ENCODE measurements at places on chromosomes 3 and 15.

GRCh38 chr3:42098171-42098570 is 7.0 kb downstream of the TRAK1 start:
- no peak for DNase-seq

GRCh38 chr15:65730549-65731172 is 61.4 kb downstream of the DENND4A start:
- peak; percentile 8 for DNase-seq

DNA sequence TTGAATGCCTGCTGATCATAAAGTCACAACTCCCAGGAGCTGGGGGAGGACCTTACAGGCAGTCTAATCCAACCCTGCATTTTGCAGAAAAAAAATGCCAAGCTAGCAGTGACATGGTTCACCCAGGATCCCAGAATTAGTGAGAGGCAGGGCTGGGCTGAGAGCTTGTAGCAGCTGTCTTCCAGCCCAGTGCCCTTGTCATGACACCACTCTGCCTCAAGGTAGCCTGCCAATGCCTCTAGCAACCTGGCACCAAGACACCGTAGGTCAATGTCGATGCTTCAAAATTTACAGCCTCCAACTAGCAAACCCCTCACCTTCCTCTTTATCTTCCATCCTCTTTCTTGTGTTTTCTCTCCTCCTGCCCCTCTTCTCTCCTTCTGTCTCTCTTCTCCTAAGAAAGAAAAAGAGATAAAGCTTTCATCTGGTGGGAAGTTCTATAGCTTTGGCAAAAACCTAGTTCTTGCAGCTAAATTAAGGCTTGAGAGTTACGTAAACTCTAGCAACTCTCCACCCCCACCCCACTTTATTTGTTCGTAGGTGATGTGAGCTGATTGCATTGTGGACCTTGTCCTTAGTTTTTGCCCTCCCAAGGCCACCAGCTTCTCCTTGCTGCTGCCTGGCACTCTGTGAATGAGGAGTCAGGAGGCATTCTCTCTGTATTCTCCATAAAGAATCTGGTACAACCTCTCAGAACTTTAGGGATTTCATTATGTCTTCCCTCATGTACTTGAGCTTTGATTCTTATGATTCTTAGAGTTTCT is 18.3 kb upstream of the BFSP2 start:
- DNase-seq, result no peak

- no peak for DNase-seq
These were observed 16.5 kb downstream of the PML start for GRCh38 chr15:74010929-74011540.

GRCh38 chr3:4332991-4333390 is 29.8 kb downstream of the SETMAR start:
- no peak for DNase-seq

DNA sequence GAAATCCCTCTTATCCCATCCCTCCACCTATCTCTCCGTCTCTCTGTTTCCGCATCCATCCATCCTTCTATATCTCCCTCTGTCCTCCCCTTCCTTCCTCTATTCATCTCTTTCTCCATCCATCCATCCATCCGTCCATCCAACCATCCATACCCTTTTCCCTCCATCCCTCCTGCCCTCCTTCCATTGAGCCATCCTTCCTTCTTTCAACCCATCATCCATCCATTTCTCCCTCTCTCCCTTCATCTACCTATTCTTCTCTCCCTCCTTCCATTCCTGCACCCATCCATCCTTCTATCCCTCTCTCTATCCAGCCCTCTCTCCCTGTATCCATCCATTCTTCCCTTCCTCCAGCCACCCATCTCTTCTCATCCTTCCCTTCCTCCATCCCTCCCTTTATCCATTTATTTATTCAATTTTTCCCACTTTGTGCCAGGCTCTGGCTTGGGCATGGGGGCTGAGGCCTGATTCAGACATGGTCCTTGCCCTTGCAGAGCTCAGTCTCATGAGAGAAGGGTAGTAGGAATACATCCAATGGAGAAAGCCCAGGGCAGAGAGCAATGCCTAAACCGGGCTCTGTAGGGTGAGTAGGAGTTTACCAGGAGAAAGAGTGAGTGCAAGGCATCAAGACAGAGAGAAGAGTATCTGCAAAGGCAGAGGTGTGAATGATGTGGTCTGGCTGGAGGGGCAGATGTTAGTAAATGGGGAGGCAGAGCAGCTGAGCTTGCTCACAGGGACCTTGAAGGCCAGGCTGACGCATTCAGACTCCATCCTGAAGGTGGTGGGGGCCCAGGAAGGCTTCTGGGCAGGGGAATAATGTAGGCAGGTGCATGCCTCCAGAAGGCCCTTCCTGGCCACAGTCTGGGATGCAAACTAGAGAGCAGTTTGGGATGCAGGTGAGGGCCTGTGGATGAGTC is 19.5 kb upstream of the FBLN2 start:
- no peak for DNase-seq

DNA sequence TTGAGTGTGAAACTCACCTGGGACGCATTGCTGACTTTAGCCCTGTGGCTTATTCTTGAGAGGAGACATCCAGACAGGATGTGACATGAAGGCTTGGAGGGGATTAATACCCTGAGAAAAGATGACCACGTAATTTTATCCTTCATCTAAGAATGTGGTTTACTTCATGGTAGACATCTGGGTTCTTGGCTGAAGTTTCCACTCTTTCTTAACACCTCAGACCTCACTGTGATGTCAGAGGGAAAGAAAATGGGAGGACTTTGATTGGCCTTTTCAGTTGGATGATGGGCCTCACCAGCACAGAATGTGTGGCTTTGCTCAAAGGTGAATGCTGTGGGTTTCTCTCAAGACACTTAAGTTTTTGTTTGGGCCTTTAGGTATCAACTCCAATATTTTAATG is 16.5 kb downstream of the GORASP1 start:
- DNase-seq, result no peak

DNA sequence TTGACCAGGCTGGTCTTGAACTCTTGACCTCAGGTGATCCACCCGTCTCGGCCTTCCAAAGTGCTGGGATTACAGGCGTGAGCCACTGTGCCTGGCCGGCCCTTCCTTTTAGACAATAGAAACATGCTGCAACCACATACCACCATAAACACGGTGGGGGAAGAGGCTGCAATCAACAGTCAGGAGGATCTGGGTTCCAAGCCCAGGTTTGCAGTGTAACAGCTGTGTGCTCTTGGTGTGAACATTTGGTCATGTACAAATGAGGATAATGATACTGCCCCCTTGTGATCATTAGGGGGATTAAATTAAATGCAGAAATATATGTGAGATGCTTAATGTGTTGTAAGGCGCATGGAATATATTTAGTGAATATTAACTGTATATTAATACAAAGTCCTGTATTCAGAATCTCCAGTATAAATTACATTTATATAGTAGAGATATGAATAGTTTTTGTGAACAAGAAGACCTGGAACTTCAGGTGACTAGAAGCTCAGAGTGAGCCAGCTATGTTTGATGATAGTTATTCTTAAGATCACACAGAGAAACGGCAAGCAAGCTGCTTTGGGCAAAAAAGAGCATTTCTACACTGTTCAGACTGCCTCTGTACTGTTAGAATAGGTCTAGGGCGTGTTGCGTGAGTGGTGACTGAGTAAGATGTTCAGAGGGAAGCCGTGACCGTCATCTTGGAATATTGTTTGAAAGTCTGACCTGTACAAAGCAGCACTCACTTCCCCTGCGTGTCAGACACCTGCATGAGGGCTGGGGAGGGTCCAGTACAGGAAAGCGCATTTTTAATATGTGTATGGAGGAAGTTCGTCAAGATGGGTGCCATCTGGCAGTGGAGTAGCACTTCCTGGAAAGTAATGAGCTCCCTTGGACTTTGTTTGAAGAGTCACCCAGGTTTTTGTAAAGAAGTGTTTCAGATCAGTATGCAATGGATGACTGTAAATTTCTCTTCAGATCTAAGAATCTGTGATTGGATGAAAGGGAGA is 125.8 kb downstream of the PGPEP1L start:
- peak; percentile 82 for DNase-seq

GRCh38 chr15:96374499-96374898 is 44.0 kb downstream of the NR2F2 start:
- DNase-seq, result no peak

GRCh38 chr15:66484539-66485112 is 12.9 kb downstream of the SNAPC5 start:
- no peak for DNase-seq

DNA sequence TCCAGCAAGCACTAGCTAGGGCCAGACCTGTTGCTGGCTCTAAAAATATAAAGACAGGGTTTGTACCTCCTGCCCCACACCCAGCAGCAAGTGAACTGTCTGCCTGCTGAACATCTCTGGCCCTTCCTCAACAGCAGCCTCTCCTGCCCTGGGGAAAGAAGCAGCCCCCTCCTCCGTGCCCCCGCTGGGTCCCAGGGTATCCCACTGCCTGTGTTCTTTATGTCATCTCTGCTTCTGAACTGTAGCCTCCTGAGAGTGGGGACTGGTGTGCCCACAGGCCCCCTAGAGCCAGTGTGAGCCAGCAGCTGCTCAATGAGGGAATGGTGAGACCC is 54.5 kb downstream of the ACAD9 start:
- no peak for DNase-seq

DNA sequence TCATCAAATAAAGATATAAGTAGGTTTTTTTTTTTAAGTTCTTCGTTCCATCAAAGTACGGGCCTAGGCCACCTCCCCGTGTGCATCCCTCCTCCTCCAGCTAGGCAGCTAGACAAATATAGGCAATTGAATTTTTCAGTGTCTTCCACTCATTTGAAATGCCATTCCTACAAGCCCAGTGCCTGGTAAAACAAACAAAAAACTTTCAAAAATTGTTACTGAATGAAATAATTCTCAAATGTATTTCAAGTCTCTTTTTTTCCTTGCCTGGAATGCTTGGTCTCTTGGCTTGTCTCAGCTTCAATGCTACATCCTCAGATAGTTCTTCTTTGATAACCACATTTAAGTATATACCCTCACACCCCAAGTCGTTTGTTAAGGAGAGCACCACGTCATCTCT is 3.8 kb downstream of the EIF2AK4 start:
- DNase-seq, result no peak

Measured in SK-MEL-5 (cell line).